CD4-positive, alpha-beta T cell treated with Interleukin-2 at 100 ng/mL for 4 hours (primary cell): ENCODE measurements at places on chromosomes 2 and 18.
A peak's percentile ranks its signal among the peaks of the same experiment; 100 is the strongest.

DNA sequence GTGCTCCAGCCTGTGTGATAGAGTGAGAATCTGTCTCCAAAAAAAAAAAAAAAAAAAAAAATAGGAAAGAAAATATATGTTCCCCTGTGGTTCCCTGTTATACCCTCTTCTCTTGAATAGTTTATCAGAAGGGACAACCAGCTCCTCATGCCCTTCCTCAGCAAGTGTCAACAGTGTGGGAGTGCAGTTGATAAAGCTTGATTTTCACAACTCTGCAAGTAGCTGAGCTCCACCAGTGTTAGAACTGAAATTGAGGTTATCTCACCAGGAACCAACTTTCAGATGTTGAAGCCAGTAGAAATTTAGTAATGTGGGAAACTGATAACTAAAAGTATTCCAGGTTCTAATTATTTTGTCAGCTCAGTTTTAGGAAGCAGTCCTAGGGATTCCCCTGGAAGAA, 25.1 kb downstream of the NEDD4L start:
- no peak for DNase-seq

DNA sequence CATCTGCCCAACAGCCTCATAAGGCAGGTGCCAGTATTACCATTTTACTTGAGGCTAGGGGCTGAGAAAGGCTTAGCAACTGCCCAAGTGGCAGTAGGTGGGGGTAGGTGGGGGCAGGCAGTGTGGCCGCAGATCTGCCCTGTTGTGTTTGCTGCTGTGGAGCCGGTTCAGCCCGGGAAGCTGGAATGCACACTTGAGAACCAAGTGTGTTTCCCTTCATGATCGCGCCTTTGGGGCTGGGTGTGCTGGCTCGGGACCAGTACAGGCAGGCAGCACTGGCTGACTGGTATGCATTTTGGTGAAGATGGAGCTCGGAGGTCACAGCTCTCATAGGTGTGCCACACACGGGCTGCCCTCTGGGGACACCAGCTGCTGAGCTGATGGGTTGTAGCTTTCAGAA, 85.1 kb downstream of the CABLES1 start:
- DNase-seq, result no peak

DNA sequence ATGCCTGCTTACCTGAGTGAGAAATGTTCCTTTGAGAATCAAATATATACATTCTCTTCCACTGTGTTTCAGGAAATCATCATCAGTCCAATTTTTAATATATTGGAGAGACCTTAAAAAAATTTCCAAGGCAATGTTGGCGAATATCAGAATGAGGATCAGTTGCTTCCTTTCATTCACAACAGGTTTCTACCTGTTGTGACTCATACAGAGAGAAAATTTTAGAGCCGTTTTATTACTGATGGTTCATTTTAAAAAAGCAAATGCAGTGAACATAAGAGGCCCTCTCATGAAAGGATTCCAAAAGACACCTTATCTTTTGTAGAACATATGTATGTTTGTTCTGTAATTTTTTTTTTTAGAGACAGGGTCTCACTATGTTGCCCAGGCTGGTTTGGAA, 42.0 kb downstream of the TTC39C start:
- DNase-seq, result no peak

DNA sequence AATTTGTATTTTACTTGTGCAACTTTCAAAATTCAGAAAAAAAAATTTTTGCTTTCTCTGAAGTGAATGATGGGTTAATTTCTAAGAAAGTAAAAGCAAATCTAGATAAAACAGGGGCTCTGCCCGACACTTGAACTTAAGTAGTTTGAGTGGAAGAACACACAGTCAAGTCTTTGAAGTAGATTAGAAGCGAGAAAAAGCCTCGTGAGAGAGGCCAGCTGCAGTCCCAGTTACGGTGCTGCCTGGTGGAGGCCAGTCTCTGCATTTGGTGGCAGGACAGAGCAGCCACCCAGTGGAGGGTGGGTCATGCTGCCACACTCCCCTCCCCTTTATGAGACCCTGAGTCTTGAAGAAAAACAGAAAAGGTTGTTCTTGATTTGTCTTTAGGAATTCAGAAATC, 81.8 kb downstream of the INPP5D start:
- peak; percentile 14 for DNase-seq

DNA sequence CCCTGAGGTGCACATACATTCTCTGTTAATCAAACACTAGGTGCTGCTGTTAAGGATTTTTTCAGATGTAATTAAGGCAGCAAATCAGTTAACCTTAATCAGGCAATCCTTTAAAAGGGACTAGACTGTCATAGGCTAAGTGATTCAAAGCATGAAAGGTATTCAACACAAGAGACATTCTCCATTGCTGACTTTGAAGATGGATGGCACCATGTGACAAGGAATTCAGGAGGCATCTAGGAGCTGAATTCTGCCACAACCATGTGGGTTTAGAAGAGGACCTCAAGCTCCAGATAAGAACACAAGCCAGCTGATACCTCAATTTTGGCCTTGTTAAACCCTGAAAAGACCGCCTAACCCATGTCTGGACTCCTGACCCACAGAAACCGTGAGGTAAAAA, 84.0 kb downstream of the SMAD2 start:
- no peak for DNase-seq

GRCh38 chr2:184004948-184005672, 593.2 kb upstream of the ZNF804A start:
- DNase-seq, result no peak

DNA sequence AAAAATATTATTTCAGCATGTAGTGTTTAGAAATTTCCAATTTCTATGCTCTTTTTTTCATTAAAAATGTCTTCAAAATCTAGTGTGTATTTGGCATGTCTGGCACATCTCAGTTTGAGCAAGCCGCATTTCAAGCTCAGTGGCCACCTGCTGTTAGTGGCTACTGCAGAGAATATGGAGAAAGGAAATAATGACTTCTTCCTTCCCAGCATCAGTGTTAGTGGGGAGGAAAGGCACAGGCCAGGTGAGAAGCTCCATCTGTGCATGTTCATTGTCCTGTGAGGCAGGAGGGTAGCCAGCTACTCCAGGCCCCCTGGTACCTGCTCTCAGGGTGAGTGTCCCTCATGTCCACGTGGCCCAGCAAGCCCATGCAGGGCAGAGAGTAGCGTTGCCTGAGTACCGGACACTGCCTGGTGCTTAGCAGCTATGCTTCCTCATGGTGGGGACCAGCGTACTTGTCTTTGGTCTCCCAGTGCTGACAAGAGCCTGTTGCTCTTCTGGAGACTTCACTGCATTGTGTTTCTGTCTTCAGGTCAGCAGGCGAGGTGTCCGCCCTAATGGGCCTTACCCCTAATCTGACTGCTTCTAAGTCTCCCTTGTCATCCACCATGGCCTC, 67.4 kb upstream of the CHMP1B start:
- DNase-seq, result no peak

- no peak for DNase-seq
Measured at GRCh38 chr18:62365420-62365819, 40.3 kb downstream of the TNFRSF11A start.

- no peak for DNase-seq
Measured at GRCh38 chr18:6920099-6920955, 190.8 kb downstream of the ARHGAP28 start.

- no peak for DNase-seq
Measured at GRCh38 chr2:82795446-82795845, 1663.6 kb downstream of the SUCLG1 start.

- no peak for DNase-seq
Measured at GRCh38 chr2:67572721-67573435, 175.7 kb downstream of the ETAA1 start.
